GM20000 (cell line): ENCODE measurements at places on chromosomes 5 and 9.

DNA sequence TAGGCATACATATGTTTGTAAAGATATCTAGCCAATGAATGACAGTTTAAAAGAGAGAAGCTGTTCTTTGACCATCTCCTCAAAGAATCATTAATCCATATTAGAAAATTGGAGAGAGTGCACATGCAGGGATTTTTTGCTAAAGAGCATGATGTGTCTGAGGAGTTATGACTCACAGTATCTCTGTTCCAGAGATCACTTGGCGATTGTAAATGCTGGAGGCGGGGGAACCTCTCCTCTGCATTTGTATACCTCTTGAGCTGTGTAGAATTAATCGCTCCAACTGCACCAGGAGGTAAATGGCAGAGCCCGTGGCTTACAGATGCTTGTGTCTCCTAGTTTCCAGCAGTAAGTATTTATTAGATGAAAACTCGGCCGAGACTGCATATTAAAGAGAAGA, 3.6 kb upstream of the SPATA31D1 start:
- no peak for DNase-seq

GRCh38 chr9:72315510-72316311, 49.3 kb downstream of the ZFAND5 start:
- no peak for DNase-seq

DNA sequence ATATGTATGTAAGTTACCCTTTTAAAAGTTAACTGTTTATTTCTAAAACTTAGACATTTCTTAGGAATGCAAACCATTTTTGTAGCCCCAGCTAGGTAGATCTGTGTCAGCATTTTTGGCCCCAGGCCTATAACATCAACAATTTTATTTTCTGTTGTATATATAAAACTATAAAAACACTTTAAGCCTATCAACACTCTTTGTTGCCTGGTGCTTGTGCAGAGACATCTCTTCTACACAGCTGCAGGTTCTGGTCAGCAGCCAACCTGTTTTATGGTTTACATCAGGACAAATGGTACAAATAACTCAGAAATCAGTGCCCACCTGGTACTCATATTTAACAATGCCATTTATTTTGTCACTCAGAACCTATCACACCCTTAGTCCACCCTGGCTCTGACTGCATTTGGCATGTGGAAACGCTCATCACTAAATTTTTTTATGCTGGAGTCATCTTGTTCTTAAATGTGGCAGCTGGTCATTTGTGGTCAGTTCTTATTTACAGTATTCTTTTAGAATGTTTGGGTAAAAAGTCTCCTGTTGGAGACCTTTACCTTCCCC, 173.4 kb downstream of the DNAH5 start:
- DNase-seq, result no peak

GRCh38 chr5:167688341-167689130, 602.9 kb upstream of the WWC1 start:
- no peak for DNase-seq

DNA sequence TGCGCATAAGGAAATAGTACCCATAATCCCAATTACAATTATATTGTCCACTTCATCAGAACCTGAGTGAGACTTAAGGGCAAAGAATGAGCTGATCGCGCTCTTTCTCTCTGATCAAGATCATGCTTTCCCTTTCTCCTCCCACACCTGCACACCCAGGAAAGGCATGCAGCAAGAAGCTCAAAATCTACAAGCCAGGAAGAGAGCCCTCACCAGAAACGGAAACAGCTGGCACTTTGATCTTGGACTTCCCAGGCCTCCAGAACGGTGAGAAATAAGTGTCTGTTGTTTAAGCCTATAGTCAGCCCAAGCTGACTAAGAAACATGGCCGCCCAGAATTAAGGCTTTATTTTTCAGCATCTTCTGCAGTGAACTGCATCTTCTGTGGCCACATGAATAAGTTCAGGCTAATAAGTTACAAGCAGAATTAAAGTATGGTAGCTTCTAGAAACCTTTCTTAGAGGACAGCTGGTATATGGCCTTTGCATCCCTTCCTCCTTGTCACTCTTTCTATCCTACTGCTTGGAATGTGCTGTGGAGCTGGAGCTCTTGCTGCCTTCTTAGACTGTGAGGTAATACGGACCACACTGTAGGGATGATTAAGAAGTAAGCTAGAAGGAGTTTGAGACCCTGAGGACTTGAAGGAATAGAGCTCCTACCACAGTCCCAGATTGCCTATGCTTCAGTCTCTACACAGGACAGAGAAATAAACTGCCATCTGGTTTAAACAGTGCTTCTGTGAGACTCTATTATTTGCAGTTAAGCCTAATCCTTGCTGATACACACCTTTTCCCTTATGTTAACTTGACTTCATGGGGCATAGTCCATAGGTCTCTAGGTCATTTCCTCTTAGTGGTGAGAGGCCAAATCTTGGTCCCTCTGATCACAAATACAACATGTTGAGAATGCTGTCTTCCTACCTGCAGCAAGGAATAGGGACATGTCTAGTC, 17.2 kb downstream of the OR2S2 start:
- DNase-seq, result no peak

DNA sequence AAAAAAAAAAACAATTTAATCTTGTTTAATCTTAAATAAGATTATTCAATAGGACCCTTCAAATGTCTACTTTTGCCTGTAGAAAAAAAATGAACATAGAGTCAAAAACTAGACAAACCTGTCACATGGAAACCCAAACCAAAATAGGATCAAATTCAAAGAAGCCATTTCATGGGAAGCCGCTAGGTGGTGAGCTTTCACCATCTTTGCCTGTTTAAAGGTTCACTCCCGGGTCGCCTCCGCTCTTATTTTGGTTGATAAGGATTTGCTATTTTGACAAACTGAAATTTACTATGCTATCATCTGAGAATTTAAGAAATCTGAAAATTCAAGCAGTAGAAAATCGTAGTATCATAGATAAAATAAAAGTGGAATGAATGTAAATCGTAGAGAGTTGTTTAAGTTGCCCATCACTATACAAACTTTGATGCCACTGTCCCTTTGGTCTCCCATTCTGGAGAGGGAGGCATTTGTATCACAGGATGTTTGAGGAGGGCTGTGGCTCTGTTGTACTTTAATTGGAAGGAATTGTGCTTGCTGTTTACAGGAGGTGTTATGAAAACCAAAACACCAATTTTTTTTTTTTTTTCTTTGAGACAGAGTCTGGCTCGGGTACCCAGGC, 43.5 kb upstream of the DNAH5 start:
- DNase-seq, result peak; percentile 63

GRCh38 chr9:28921857-28922500, 1348.7 kb upstream of the C9orf72 start:
- no peak for DNase-seq

- no peak for DNase-seq
Measured at GRCh38 chr5:179400020-179400419, 54.8 kb upstream of the ADAMTS2 start.

DNA sequence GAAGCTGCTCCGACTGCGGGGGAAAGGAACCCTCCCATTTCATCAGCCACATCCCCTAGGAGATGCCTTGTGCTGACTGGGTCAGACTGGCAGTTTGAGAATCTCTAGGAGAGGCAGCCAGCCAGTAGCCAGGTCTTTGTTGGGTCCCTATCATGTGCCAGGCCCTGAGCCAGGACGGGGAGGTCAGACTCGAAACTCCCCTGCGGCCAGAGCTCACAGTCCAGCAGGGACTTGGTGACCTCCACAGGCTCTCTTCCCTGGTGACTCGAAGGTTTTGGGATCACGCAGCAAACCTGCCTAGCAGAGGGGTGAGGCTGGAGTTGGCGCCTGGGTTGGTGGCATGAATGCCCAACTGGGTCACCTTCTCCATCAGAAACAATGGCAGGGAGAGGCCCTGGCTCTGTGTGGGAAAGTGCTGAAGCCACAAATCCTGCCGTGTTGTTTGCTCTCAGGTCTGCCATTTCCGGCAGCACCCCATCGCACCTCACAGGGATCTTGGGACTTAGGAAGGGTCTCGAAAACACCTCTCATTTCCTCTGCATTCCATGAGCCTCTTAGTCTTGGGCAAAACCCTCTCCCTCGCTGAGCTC, 14.4 kb upstream of the ORM1 start:
- no peak for DNase-seq

- DNase-seq, result no peak
Measured at GRCh38 chr5:84191281-84191680, 193.4 kb downstream of the EDIL3 start.

DNA sequence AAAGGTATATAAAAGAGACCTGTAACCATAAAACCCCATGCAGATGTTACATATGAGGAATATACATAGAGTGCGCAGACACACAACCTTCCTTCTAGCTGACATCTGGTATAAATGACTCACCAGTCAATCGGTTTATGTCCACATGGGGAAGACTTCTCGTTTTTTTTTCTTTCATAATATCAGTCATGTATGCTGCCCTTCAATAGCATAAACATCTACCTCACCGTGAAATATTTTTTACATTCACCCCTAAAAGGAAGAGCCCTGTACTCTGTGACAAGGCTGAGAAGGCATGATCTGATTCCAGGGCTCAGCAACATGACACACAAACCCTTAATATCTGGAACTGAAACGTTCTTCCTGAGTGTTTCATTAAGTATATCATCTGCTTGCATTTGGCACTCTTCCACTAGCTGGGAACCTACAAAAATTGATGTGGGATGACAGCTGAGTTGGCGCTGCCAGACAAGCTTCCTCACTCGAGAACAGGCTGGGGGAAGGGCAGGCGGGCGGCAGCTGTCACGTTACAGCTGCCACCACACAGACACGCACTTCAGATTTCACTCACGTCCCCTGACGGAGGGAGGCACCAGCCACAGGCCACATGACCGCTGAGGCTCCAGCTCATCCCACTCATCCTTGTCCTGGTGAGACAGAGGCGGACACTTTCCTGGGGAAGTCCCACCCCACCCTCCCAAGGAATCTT, 74.2 kb downstream of the SHB start:
- DNase-seq, result peak; percentile 66

DNA sequence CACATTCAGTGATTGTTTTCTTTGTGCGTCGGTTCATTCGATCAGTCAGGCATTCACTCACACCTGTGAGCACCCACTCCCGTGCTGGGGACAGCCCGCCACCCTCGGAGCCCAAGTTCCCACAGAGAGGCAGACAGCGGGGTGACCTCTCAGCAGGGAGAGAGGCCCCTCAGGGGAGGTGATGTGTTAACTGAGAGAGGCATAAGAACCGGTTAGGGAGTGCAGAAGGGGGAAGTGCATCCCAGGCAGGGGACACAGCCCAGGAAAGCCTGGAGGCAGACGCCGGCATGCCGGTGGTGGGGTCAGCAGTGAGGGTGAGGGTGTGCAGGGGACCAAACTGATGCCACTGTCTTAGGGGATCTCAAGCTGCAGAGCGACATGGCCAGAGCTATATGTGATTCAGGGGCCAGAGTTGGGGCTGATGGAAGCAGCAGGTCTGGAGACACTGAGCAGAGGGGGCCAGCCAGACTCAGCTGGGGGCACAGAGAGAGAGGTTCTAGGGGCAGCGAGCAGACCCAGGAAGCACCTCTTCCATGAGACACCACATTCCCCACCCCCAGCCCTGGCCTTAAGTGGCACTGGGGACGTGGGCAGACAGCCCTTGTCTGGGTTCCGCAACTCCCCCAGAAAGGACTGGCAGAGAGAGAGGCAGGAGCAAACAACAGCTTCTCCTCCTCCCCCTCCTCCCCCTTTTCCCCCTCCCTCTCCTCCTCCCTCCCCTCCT, 35.9 kb downstream of the HK3 start:
- DNase-seq, result no peak

DNA sequence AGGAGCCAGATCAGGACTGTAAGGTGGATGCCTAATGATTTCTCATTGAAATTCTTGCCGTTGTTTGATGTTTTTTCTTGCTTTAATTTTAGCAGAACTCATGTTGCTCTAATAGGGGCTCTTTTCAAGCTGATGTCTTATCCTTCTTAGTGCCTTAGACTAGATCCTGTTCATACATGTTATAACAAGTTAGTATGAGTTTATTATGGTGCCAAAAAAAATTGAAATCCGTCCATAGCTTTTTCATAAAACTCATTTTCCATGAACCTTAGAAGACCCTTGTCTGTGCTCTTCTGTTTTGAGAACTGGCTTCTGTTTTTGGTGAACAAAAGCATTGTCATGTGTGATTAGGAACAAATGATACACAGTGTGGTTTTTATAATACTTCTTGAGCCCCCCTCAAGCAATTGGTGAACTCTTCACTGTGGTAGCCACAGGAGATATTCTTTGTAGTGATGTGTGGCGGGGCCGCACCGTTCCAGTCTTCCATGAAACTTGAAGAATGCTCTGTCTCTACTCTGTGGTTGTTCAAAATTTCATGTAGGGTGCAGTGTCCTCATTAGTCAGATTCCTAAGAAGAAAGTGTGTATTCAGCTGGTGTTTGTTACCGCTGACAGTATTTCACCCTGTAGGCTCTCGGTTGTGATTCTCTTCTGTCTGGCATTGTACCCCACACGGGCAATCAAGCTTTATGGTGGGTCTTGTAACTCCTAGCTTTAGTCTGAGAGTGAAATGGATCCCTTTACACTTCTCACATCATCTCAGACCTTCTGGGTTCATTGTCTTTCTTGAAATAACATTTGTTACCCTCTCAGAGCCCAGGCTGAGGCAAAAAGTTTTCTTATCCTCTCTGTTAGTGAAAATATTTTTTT, 10.7 kb downstream of the OTULIN start:
- DNase-seq, result no peak

GRCh38 chr9:72089451-72090130, 29.2 kb upstream of the C9orf57 start:
- DNase-seq, result no peak

DNA sequence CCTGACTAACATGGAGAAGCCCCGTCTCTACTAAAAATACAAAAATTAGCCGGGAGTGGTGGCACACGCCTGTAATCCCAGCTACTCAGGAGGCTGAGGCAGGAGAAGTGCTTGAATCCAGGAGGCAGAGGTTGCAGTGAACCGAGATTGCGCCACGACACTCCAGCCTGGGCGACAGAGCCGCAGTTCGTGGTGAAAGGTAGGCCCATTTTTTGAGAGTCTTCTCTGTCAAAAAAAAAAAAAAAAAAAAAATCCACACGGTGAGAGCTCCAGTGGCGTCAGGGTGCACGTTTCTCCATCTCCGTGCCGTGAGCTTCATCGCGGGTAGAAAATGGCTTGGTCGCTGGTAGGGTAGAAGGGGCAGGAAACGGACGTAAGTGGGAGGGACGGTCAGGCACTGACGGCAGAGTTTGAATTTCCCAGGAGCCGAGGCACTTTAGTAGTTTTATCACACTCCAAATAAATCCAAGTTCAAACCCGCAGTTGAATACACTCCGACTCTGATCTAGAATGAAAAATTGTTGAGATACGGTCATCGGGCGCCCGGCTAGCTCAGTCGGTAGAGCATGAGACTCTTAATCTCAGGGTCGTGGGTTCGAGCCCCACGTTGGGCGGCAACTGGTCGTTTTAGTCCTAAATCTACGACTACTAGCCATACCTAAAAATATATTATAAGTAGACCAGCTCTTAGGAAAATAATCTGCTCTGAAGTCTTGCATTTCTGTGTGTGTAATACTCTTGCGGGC, 2.4 kb upstream of the TRIM7 start:
- DNase-seq, result peak; percentile 63
